ENCODE measurements at places on chromosomes 6 and 20.

DNA sequence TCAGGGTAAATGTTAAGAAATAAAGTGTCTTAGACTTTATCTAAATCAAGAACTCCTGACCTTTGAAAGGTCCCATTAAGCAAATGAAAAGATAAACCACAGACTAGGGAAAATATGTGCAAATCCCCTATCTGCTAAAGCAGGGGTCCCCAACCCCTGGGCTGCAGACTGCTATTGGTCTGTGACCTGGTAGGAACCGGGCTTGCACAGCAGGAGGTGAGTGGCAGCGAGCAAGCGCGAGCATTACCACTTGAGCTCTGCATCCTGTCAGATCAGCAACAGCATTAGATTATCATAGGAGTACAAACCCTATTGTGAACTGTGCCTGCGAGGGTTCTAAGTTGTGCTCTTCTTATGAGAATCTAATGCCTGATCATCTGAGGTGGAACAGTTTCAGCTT lies 42.4 kb downstream of the LCA5 start:
- no peak for ATAC-seq
- no peaks in the 10 kb centered on the region for H3K36me3 ChIP-seq
- H3K27ac ChIP-seq, result no peak overlapping the region
- H3K4me3 ChIP-seq, result no peak overlapping the region
- no peaks in the 10 kb centered on the region for H3K27me3 ChIP-seq
- H3K4me1 ChIP-seq, result no peaks in the 10 kb centered on the region

DNA sequence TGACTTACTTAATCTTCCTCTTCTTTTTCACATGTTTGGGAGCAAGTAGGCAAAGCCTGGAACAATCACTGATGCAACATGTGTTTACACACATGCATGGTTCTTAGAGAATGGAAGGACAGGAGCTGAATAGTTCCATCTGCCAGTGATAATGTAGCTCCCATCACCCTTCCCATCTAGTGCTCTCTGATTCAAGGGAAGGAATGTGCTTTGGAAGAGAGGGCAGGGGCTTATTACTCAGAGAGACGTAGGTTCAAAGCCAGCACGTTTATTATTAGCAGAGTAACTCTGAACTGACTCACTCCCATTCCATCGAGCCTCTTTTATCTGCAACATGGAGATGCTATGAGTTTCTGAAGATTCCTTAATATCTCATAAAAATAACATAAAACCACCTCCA lies 211.9 kb downstream of the GMPR start:
- no peak overlapping the region for H3K4me3 ChIP-seq
- peaks cover 16% of the 10 kb centered on the region for H3K4me1 ChIP-seq
- ATAC-seq, result no peak
- peaks cover 7% of the 10 kb centered on the region for H3K36me3 ChIP-seq

GRCh38 chr6:167098825-167099225 lies 24.1 kb upstream of the CCR6 start:
- peak overlapping the region; percentile 48 for H3K27ac ChIP-seq
- no peaks in the 10 kb centered on the region for H3K36me3 ChIP-seq

- no peak overlapping the region for H3K27ac ChIP-seq
- H3K4me3 ChIP-seq, result no peak overlapping the region
- H3K27me3 ChIP-seq, result peaks cover 4% of the 10 kb centered on the region
These were observed 158.7 kb downstream of the SYNE1 start for GRCh38 chr6:152478377-152479010.

GRCh38 chr6:17536586-17536985 lies 63.5 kb upstream of the FAM8A1 start:
- H3K4me3 ChIP-seq, result no peak overlapping the region
- H3K27me3 ChIP-seq, result peaks cover 22% of the 10 kb centered on the region
- H3K27ac ChIP-seq, result no peak overlapping the region
- no peaks in the 10 kb centered on the region for H3K4me1 ChIP-seq

DNA sequence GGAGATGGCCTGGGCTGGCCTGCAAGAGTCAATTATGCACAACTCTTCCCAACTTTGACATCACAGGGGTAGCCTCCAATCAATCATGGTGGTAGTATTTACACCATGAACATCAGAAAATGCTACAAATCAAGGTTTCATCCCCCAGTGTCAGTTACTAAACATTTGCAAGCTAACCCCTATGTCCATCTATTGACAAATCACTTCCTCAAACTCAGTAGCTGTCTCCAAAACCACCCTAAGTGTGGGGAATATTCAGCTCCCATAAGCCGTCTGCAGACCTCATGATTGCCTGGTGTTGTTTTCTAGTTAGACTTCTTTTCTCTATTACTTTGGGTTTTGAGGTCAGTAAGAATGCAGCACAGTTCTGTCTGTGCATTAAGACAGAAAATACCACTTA lies 200.8 kb upstream of the RIN2 start:
- no peaks in the 10 kb centered on the region for H3K36me3 ChIP-seq
- no peak overlapping the region for H3K27ac ChIP-seq
- H3K4me3 ChIP-seq, result no peak overlapping the region
- H3K27me3 ChIP-seq, result peaks cover 7% of the 10 kb centered on the region
- no peaks in the 10 kb centered on the region for H3K4me1 ChIP-seq
- ATAC-seq, result no peak

GRCh38 chr20:22350624-22351023 lies 233.7 kb downstream of the FOXA2 start:
- H3K4me1 ChIP-seq, result no peaks in the 10 kb centered on the region
- ATAC-seq, result no peak
- H3K36me3 ChIP-seq, result no peaks in the 10 kb centered on the region
- peaks cover 3% of the 10 kb centered on the region for H3K27me3 ChIP-seq
- no peak overlapping the region for H3K4me3 ChIP-seq

DNA sequence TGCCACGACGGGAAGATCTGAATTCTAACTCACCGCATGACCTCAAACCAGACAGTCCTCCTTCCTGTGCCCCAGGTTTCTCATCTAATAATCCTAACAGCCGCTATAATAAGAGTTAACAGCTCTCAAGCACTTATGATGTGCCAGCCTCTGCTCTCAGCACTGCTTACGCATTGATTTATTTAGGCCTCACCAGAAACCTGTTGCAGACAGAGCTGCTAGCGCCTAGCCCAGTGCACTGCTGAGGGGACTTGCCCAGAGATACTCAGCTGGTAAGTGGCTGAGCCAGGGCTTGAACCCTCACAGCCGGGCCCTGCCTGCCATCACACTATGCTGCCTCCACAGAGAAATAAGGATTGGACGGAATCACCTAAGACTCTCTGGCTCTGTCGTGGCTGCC lies 37.7 kb downstream of the GRM4 start:
- no peak for ATAC-seq
- H3K27ac ChIP-seq, result no peak overlapping the region
- no peaks in the 10 kb centered on the region for H3K4me1 ChIP-seq
- H3K36me3 ChIP-seq, result no peaks in the 10 kb centered on the region
- H3K4me3 ChIP-seq, result no peak overlapping the region
- peaks cover 26% of the 10 kb centered on the region for H3K27me3 ChIP-seq

DNA sequence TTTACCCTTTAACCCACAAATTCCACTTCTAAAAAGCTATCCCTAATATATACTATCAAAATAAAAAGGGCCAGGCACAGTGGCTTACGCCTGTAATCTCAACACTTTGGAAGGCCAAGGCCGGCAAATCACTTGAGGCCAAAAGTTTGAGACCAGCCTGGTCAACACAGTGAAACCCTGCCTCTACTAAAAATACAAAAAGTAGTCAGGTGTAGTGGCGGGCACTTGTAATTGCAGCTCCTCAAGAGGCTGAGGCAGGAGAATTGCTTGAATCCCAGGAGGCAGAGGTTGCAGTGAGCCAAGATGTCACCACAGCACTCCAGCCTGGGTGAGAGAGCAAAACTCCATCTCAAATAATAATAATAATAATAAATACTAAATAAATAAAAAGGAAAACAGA lies 82.5 kb downstream of the TRIM27 start:
- H3K36me3 ChIP-seq, result peaks cover 17% of the 10 kb centered on the region
- ATAC-seq, result no peak
- no peak overlapping the region for H3K27ac ChIP-seq
- H3K4me3 ChIP-seq, result no peak overlapping the region

DNA sequence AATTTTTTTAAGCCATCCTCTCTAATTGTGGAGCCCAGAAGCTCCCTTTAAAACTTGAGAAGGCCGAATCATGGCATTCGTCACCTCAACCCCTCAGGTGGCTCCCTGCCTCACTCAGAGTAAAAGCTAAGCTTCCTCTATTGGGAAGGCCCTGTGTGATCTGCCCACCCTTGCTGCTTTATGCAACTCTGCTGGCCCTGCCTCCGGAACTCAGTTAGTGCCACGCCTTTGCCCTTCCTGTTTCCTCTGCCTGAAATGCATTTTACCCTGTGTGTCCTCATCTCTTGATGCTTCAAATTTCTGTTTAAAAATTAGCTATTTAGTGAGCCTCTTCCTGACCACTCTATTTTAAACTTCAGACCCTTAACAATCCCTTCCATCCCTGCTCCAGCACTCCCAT lies 5.7 kb downstream of the PACRG start:
- H3K4me1 ChIP-seq, result no peaks in the 10 kb centered on the region
- H3K27ac ChIP-seq, result peak overlapping the region; percentile 79
- peak overlapping the region; percentile 15 for H3K4me3 ChIP-seq
- H3K27me3 ChIP-seq, result no peaks in the 10 kb centered on the region
- no peaks in the 10 kb centered on the region for H3K36me3 ChIP-seq

DNA sequence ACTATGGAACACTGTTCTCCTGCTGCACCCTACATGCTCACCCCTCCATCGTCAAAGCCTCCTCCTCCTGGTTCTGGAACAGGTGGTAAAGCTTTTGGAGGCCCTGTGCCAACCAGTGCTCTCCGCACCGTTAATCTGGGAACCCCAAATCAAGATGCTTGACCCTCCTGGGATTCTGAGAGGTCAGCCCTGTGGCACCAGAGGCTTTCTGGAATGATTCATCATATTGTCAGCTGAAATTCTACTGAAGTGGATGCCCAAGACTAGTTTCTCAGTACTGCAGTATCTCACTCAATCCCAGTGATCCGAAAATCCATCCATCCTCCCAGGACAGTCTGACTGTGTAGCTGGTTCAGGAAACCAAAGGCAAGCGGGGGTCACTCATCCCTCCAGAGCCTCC lies 92.7 kb downstream of the TRERF1 start:
- H3K27ac ChIP-seq, result peak overlapping the region; percentile 92
- no peak for ATAC-seq
- H3K27me3 ChIP-seq, result no peaks in the 10 kb centered on the region
- peaks cover 31% of the 10 kb centered on the region for H3K36me3 ChIP-seq
- H3K4me1 ChIP-seq, result peaks cover 7% of the 10 kb centered on the region
- H3K4me3 ChIP-seq, result peak overlapping the region; percentile 64

DNA sequence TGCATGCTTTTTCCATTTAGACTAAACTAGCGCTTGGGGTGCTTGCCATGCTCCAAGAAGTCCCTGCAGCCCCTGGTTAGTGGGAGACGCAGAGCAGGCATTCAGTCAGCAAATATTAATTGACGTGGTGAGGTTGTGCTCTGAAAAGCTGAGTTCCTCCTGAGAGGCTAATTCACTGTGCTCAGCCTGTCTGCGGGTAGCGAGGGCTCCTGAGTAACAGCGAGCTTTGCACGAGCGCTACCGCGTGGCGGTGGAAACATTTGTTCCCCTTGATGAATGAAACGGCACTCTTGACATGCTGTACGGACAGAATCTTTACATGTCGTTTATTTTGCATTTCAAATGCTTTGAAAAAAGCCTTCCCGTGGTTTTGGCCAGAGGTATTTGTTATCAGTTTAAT lies 170.6 kb upstream of the AGPAT4 start:
- ATAC-seq, result no peak
- no peaks in the 10 kb centered on the region for H3K36me3 ChIP-seq
- no peak overlapping the region for H3K4me3 ChIP-seq
- no peaks in the 10 kb centered on the region for H3K27me3 ChIP-seq
- H3K4me1 ChIP-seq, result no peaks in the 10 kb centered on the region

DNA sequence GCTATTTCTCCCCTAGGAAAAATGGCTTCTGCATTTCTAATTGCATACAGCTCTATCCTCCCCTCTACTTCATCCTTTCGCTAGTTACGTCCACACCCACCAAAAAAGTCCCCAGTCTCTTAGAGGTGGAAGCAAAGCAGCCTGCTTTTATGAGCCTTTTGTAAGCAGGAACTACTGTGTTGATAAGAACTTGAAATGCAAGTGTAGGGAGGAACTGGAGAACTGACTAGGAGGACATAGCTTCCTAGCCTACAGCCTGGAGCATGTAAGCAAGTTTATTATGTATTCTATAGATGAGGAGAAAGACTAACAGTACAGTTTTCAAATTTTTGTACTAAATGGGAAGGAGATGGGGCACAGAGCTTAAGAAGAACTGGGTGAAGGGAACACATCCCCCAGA lies 10.3 kb downstream of the ARHGAP18 start:
- no peaks in the 10 kb centered on the region for H3K27me3 ChIP-seq
- H3K27ac ChIP-seq, result no peak overlapping the region
- H3K4me3 ChIP-seq, result no peak overlapping the region
- H3K36me3 ChIP-seq, result no peaks in the 10 kb centered on the region

- no peak overlapping the region for H3K27ac ChIP-seq
- no peaks in the 10 kb centered on the region for H3K36me3 ChIP-seq
- no peaks in the 10 kb centered on the region for H3K4me1 ChIP-seq
- no peak overlapping the region for H3K4me3 ChIP-seq
These were observed 246.2 kb downstream of the FOXC1 start for GRCh38 chr6:1855890-1856289.

DNA sequence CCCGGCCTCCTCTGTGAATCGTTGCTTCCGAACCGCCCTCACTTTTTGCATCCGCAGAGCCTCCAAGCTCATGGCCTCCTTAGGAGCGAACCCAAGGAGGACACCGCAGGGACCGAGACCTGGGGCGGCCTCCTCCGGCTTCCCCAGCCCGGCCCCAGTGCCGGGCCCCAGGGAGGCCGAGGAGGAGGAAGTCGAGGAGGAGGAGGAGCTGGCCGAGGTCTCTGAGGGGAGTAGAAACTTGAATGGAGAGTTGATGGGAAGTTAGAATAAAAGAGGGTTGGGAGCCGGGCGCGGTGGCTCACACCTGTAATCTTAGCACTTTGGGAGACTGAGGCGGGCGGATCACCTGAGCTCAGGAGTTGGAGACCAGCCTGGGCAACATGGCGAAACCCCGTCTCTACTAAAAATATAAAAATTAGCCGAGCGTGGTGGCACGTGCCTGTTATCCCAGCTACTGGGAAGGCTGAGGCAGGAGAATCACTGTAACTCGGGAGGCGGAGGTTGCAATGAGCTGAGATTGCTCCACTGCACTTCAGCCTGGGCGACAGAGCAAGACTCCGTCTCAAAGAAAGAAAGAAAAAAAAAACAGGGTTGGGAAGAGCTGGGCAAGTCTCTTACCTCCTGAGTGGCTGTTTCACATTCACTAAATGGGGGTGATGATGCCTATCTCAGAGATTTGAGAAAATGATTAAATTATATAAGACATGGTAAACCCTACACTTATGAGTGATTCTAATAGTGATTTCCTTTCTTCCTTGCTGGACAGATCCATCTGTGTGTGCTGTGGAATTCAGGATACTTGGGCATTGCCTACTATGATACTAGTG lies 805 bp downstream of the MSH5 start:
- no peaks in the 10 kb centered on the region for H3K27me3 ChIP-seq
- peak overlapping the region; percentile 94 for H3K27ac ChIP-seq
- no peak for ATAC-seq

DNA sequence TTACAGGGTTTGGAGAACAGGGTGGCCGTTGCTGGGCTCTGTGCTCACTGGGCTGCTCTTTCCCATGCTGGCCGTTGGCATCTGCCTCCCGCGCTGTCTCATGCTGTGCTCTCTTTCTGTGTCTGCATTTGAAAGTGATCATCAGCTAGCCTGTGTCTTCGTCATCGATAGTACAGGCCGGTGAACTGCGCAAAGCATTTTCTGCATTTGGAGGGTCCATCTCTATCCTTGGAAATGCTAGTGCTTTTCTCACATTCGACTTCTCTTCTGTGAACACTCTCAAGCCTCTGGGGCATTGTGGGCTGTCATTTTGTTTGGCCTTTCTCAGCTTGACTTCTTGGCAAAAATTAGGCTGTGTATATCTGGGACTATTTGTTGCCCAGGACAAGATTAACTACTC lies 6.8 kb upstream of the SNHG17 start:
- no peaks in the 10 kb centered on the region for H3K36me3 ChIP-seq
- no peaks in the 10 kb centered on the region for H3K4me1 ChIP-seq
- H3K27me3 ChIP-seq, result peaks cover 6% of the 10 kb centered on the region
- no peak overlapping the region for H3K27ac ChIP-seq
- H3K4me3 ChIP-seq, result no peak overlapping the region

Data from activated T-helper 17 cell treated with anti-CD3 and anti-CD28 coated beads, Interleukin-2, amount 50 U/mL, for 72 hours (primary cell).